ENCODE measurements at places on chromosomes 5 and 9.
A peak's percentile ranks its signal among the peaks of the same experiment; 100 is the strongest.

- no peak for DNase-seq
Observed at GRCh38 chr5:175573493-175574269, 84.2 kb upstream of the HRH2 start.

DNA sequence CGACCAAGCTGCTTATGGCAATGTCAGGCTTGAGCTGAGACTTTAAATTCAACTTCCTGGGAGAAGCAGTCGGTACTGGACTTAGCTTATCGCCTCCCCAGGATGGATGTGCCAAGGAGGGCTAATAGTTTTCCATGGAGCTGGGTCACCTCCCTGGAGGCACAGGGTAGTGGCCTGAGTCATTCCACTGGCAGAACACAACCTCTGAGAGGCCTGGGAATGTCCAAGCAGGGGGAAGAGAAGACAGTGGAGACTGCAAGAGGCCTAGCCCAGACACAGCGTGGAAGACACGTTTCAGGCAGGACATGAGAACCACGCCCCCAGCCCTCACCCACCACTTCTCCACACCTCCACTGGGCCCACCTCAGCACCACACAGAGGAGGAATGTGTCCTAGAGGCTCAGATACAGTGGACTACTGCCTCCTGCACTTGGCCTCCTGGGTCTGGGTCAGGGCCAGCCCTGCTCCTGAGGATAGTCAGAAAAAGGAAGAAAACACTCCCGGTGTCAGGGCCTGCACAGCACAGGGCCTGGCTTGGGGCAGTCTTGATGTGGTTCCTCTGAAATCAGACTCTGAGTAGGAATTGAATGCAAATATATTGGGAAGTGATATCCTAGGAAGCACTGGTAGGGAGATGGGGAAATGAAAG lies 171.8 kb downstream of the FSTL4 start:
- no peak for DNase-seq

GRCh38 chr5:147112899-147113298 lies 121.9 kb upstream of the STK32A start:
- no peak for DNase-seq

DNA sequence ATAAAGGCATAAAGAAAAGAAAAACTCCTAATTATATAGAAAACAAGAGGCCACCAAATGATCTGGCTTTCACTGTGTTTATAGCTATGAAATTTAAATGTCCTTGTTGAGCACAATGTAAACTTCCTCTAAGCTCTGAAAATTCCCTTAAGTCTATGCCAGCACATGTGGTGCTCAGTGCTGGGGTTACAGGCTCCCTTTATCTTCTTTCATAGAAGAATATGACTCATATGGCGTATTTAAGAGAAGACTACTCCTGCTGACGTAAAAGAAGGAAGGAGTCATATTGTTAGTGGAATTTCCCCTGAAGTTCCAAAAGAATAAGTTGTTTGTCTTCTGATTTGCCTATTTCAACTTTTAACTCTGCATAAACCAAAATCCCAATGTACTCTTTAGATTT lies 30.4 kb downstream of the RNF145 start:
- DNase-seq: peak; percentile 68

DNA sequence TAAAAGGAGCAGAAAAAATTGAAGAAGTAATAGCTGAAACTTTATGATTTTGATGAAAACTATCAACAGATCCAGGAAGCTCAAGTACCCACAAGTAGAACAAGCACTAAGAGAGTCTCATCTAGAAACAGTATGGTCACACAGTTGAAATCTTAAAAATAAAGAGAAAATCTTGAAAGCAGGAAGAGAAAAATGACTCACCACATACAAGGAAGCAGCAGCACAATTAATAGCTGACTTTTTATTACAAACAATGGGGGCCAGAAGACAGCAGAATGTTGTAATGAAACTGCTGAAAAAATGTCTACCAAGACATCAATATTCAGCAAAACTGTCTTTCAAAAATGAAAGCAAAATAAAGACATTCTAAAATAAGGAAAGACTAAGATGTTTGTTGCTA lies 1108.3 kb upstream of the DMAC1 start:
- no peak for DNase-seq

DNA sequence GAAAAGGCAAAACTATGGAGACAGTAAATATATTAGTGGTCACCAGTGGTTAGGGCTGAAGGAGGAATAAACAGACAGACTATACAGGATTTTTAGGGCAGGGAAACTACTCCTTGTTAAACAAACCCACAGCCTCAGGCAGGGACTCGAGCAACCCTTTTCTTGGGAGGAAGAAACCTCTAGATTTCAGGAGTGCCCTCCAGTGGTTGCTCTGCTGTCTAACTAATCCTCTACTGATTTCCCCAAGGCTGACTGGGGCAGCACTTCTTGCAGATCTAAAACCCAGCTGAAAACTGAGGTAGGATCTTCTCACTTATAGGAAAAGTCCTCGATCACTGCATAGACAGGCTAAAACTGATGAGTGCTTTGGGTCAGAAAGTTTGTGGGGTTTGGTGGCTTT lies 176.8 kb downstream of the ISOC1 start:
- DNase-seq: no peak

- DNase-seq: no peak
Observed at GRCh38 chr9:124708633-124709291, 62.3 kb downstream of the NR6A1 start.

GRCh38 chr5:132439521-132440089 lies 51.0 kb downstream of the IRF1 start:
- DNase-seq: peak; percentile 73

DNA sequence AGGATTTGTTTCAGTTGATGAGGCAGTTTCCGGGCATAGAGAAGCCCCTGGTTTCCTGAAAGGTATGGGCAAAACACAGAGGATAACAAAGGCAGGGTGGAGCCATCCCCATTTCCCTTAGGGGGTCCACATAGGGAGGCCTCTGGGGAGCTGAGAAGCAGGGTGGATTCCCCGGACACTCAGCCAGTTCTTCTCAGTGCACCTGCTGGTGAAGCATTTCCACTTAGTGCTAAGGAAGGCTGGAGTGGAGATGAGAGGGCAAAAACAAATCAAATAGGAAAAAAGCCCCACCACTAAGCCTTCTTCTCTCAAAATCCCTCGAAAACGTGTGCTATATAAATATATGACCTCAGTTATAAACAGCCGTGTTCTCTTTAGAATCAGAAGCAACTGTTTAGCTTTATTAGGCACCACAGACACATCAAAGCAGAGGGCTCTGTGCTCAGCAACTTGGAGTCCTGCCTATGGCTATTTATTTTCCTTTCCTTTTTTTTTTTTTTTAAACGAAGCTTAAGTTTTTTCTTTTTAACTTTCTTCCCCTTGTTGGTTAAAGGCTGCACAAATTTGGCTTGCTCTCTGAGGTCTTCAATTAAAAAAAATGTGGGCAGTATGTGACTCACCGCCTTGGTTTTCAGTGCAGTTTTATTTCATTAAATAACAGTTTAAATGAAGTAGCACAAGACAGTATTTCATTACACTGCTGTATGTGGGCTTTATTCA lies 67.7 kb downstream of the PRDM6 start:
- DNase-seq: peak; percentile 96

DNA sequence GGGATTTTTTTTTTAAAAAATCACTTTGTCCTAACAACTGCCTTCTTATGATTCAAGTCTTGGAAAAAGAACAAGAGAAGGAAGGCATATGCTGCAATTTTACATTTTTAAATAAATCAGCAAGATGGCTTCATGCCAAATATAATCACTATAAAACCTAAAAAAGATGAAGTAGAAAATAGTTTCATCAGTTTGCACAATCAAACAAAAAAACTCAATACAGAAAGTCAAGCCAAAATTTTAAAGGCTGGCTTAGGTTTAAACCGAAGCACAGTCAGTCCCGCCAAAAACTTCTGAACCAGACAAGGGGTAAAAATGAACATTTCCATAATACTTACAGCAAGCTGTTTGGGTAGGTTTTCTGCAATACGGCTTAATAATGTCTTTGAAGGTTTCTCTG lies 57.3 kb downstream of the ZFR start:
- DNase-seq: peak; percentile 90

DNA sequence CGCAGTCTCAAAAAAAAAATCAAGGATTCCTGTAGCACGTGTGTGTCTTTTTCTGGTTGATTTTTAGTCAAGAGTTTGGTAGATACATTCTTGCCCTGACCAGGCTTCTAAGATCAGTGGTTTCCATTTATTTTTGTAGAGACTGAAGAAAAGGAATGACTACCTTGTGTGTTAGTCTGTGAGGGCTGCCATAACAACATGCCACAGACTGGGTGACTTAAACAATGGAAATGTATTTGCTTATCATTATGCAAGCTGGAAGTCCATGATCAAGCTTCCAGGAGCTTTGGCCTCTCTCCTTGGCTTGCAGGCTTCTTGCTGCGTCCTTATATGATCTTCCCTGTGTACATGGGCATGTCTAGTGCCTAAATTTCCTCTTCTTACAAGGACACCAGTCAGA lies 127.0 kb downstream of the CCDC192 start:
- no peak for DNase-seq

DNA sequence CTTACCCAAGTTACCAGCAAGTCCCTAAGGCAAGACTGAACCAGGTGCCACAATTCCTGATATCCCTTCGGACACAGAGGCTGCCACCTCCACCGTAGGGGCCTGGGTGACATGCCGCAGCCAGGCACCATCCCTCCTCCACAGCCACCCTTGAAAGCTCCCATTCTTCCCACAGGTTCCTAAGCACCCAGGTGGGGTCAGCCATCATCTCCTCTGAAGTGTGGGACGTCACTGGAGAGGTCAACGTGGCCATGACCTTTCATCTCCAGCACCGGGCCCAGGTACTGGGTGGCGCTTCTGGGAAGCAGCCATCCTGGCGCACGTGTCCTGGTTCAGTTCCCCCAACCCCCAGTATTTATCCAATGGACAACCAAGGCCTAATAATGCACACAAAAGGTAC lies 8.2 kb downstream of the ADGRD2 start:
- no peak for DNase-seq

Measured in lung (tissue), 17 donors.